Left kidney (tissue), 8 donors: ENCODE measurements at places on chromosomes 6 and 20. TPM values are rescaled to one million over a fixed set of nuclear protein-coding genes. Genes with fewer than 3 reads are reported as not detected.

TSPO2 gene
- polyA plus RNA-seq = 0.76 TPM

HLA-DQB1 gene
- 8.4 TPM for polyA plus RNA-seq

SEMG1 gene
- not detected for polyA plus RNA-seq

IRF4 gene
- polyA plus RNA-seq = 0.18 TPM

FABP7 gene
- polyA plus RNA-seq = 0.20 TPM

MCCD1 gene
- polyA plus RNA-seq = 11.9 TPM

DNA sequence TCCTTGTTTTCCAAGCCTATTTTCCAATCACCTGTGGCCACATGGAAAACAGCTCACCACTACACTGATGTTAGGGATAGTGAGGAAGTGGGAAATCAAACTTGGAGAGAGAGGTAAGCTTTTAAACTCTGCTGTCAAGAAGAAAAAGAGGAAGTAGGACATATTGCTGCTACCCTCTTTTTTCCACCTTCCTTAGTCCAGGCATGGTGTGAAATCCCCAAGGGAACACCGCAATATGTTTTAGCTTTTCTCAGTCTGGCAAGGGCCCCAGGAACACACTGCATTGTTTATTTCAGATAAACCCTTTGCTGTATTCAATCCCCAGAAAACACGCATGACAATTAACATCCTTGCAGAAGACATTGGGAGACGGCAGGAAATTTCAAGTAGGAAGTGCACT is 61.3 kb downstream of the HS3ST5 start:
- no peak for DNase-seq

GRCh38 chr6:51350308-51350904 is 531.7 kb downstream of the TFAP2B start:
- DNase-seq = no peak

- DNase-seq = no peak
These were observed 14.0 kb downstream of the PAQR8 start for GRCh38 chr6:52375780-52376556.

GRCh38 chr6:166712286-166713228 is 85.5 kb upstream of the RPS6KA2 start:
- no peak for DNase-seq

DNA sequence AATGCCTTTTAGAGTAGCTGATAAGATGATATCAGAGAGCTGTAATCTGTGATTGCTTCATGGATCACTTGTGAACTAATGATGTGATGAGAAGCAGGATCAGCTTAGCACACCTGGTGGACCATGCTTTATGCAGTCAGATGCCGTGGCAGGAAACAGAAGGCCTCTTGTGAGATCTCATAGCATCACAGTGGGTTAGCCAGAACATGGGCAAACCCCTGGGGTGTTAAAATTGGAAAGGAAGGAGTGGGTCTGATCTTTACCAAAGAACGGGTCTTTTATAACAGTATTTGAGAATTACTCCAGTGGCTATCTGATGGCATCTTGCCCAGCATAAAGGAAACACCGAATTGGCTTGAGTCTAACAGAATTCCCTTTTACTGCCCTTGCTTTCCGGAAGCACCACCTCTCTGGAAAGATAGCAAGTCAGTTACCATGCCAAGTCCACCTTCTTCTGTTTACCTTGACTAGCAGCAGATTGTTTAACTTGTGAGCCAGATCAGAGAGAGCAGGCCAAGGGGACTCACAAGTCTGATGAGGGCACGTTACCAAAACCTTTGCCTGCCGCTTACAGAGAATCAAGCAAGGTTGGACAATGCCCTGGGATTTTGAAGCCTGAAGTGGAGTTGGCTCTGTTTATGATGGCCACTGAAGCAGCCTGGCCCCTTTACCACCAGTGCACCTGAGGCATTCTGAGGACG is 20.9 kb upstream of the SRF start:
- DNase-seq = no peak

DNA sequence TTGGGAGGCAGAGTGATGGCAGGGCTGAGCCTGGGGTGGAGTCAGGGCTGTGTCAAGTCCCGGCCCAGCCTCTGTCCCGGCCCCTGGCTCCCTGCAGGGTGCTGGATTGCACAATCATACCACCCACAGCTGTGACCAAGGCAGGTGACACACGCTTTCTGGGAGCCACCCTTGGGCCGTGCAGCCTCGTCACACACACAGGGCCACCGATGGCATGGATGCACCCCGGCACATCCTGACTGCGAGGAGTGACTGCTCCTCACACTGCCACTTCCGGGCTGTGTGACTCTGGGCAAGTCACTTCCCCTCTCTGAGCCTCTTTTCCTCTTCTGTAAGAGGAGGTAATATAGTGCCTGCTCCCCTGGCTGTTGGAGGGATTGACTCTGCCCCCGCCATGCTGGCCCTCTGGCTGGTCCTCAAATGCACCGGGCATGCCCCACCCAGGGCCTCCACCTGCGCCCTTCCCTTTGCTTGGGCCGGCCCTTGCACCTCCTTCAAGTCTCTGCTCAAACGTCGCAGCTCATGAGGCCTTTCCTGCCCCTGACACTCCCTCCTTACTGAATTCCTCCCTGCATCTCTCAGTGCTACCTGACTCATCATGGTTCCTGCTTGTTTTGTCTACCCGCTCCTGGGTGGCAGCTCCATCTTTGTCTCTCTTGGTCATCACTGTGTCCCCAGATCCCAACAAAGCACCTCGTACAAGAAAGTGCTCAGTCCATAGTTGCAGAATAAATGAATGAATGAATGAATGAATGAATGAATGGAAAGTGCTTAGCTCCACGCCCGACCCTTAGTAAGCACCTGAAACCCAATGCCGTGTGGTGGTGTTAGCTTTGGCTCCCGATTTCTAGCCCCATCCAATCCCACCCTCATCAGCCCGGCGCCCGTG is 93.5 kb downstream of the CEBPB start:
- DNase-seq = no peak

GRCh38 chr6:138253731-138254130 is 35.4 kb upstream of the PBOV1 start:
- DNase-seq = no peak

DNA sequence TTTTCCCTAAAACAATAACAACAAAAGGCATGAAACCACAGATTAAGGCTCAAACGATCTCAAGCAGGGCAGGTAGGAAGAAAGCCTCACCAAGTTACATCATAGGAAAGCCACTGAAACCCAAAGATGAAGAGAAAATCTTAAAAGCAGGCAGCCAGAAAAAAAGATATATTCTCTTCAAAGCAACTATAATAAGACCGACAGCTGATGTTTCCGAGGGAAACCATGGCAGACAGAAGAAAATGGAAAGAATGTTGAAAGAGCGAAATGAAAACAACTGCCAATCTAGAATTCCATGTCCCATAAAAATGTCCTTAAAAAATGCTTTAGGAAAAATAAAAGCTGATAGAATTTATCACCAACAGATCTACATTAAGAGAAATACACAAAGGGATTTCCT is 161.5 kb upstream of the THBS2 start:
- DNase-seq = no peak

- no peak for DNase-seq
These were observed 25.9 kb downstream of the PPARD start for GRCh38 chr6:35368038-35368887.

- no peak for DNase-seq
These were observed 291.2 kb upstream of the HS3ST5 start for GRCh38 chr6:114634016-114634415.

- no peak for DNase-seq
These were observed 65.7 kb downstream of the HTR1B start for GRCh38 chr6:77397561-77397960.

GRCh38 chr6:91664327-91664959 is 1077.6 kb upstream of the MAP3K7 start:
- DNase-seq = no peak

- no peak for DNase-seq
These were observed 1.1 kb upstream of the SMOC2 start for GRCh38 chr6:168439794-168440450.

GRCh38 chr6:11851387-11851786 is 72.8 kb upstream of the ADTRP start:
- DNase-seq = no peak

DNA sequence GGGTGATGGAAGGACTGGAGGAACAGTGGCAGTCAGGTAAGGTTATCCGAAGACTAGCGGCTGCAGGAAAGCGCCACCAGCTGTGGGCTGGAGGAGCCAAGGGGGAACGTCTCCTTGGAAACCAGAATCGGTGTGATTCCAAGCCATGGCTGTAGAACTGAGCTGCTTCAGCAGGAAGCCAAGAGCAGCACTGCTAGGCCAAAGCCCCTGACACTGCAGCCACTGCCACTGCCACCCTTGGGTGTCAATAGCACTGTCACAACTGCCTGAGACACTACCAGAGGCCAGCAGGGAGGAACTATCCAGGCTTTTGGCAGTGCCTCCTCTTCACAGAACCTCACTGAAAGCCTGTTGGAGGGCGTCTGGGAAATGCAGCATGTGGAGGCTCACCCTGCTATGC is 289.6 kb upstream of the SUPT3H start:
- no peak for DNase-seq

DNA sequence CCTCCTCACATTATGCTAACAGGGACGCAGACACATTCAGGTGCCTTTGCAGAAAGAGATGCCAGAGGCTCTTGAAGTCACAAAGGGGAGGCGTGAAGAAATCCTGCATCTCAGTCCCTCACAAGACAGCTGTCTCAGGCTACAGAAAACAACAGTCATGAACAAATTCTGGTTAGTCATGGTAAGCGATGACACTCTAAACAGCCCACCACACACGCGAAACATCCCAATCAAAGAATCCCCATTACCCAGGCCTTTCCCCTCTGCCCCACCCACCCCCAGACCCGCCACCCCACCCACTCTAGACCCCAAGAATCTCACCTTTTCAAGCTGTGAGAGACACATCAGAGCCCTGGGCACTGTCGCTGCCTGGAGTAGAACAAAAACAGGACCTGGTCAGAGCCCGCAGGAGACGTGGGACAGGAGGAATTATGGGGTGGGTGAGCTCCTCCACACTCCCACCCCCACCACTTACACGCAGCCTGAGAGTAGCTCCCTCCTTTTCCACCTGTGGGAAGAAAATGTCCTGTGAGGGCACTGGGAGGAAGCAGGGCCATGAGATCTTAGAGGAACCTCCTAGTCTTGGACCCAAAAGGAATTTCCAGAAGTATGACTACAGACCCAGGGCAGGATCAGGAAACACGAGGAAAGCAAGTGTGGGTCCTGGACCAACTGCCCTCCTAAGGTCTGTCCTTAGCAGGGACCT is 2.7 kb downstream of the HLA-B start:
- no peak for DNase-seq

- no peak for DNase-seq
These were observed 47.0 kb downstream of the BCAS1 start for GRCh38 chr20:54023406-54023805.
